Heart left ventricle (tissue), 16 donors: ENCODE measurements at places on chromosomes 7 and 10. TPM values are rescaled to one million over a fixed set of nuclear protein-coding genes. Genes with fewer than 3 reads are reported as not detected.

The DOCK4 gene
- 5.8 TPM for polyA plus RNA-seq

DNA sequence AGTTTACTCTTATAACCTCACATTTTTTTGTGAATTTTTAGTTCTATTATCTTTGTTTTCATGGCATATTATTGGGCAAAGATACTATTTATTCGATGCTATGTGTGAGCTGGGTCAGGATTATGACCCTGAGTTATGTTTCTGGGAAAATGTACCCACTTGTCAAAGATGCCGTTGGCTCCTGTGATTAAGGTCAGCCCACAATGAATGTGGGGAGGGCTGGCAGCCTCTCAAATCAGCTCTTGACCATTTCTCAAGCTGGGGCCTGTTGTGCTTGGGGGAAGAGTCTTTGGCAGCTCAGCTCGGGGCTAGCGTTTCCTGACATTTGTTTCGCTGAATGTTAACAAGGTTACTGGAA lies 97.5 kb downstream of the TCF7L2 start:
- no peak for DNase-seq

GRCh38 chr10:45256246-45256645 lies 59.2 kb downstream of the OR13A1 start:
- no peak for DNase-seq

The BET1 gene
- polyA plus RNA-seq = 13.8 TPM
